ENCODE measurements at places on chromosomes 13 and 19.

- DNase-seq = no peak
Measured at GRCh38 chr19:49949742-49950589, 11.0 kb downstream of the SIGLEC11 start.

DNA sequence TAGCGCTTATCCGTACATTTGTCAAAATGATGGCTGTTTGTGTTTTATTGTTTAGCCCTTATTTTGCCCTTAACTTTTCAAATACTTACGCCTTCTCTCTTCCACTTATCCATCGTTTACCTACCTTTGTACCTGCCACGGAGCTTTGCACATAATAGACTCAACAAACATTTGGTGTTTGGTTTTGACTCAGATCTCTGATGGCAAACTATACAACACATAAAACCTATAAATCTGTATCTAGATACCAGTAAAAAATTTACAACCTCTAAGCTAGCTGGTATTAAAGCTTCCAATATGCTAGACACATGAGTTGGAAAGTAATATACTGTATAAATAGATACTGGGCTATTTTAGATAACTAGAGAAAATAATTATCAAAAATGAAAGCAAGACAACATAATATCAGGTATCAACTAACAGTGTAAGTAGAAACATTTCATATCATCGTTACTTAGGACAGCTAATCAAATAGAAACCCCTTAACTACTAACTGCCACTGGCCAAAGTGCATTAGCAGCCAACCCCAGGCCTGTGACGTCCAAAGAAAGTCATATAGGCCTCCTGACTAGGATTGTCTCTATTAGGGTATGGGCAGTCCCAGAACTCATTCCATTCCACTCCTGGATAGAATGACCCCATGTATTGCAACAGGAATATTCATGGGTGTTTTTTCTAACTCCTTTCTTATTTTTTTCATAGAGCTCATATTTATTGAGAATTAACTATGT lies 53.8 kb downstream of the KCTD12 start:
- DNase-seq = no peak

- peak; percentile 68 for DNase-seq
Measured at GRCh38 chr19:32691952-32692726, 518 bp downstream of the NUDT19 start.

DNA sequence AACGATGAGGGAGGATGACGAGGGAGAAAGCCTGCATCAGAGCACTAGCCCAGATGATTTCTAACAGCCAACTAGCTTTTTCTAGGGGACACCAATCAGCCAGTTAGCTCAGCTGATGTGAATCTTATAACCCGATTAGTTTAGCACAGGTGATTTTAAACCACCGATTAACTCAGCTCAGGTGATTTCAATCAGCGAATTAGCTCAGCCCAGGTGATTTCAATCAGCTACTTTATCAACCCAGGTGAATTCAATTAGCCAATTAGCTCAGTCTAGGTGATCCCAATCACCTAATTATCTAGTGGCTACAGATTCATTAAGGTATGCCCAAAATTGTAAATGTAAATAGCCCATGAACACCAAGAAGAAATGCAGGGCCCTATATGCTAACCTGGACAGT lies 146.9 kb downstream of the ZNF486 start:
- no peak for DNase-seq

GRCh38 chr19:18009412-18010066 lies 1.6 kb downstream of the ARRDC2 start:
- DNase-seq = no peak

DNA sequence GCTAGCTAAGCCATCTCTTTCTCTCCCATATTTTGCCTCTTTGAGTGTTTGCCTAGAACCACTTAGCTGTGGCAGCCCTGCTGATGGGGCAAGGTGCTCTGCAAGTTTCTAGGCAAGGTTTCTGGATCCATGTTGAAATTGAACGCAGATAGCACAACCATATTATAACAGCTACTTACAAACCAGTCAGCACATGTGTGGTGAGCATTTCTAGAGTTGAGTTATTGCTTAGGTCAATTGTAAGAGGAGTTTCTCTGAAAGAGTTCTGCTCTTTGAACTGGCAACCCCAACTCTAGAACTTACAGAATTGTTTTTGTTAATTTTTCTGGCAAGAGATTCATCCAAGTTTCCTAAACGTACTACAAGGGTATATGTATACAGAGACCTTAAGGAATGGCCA lies 103.3 kb downstream of the GGACT start:
- DNase-seq = no peak

DNA sequence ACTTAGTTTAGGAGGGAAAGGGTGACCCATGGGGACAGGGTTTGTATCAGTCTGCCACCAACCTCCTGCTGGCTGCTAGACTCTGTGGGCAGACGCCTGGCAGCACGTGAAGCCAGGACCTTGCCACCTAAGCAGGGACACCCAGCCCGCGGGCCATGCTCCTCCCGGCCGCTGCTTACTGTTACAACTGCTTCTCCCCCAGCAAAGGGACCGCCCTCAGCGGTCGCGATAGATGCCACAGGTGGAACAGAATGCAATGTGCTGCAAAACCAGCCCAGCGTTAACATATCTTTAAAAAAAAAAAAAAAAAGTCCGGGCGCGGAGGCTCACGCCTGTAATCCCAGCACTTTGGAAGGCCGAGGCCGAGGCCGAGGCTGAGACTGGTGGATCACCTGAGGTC lies 1.9 kb upstream of the RHPN2 start:
- no peak for DNase-seq

- no peak for DNase-seq
Measured at GRCh38 chr19:44731622-44732021, 16.9 kb upstream of the BCL3 start.

All from adipocyte (in vitro differentiated cells).